ENCODE measurements at places on chromosomes 6 and 20.

GRCh38 chr6:24719125-24719971 is at the start of gene C6orf62:
Gene C6orf62, minus strand, starts transcription at chr6:24719154. Its CDS starts 486 bp downstream, at chr6:24718668.
- no peak for DNase-seq

GRCh38 chr6:73556836-73557235 is 36.0 kb upstream of the EEF1A1 start:
- DNase-seq, result no peak

GRCh38 chr20:37471741-37472235 is 49.3 kb upstream of the NNAT start:
- no peak for DNase-seq

GRCh38 chr6:119308991-119309657 is 40.4 kb downstream of the MAN1A1 start:
- no peak for DNase-seq

- no peak for DNase-seq
These were observed 740.7 kb downstream of the KIF16B start for GRCh38 chr20:15832512-15832911.

- no peak for DNase-seq
These were observed 17.8 kb downstream of the TOMM34 start for GRCh38 chr20:44942264-44942973.

GRCh38 chr20:4836935-4837334 is 115.2 kb downstream of the PRND start:
- DNase-seq, result no peak

- DNase-seq, result no peak
These were observed 11.4 kb upstream of the KCNQ2 start for GRCh38 chr20:63483834-63484233.

- no peak for DNase-seq
These were observed 686.1 kb downstream of the HACE1 start for GRCh38 chr6:104173668-104174067.

- no peak for DNase-seq
These were observed 35.0 kb downstream of the CDC5L start for GRCh38 chr6:44422531-44422930.

DNA sequence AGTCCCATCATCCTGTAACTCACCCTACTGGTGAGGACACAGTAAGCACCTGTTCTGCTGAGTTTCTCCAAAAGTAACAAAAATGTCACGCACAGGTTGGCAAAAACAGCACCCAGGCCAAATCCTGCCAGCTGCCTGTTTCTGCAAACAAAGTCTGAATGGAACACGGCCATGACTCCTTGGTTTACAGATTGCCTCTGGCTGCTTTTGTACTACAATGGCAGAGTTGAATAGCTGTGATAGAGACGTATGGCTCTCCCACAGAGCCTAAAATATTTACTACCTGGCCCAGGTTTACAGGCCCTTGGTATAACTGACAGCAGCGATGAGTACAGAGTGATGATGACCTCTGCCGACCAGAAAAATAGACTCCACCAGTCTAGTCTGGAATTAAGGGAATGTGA is 52.6 kb downstream of the CNKSR3 start:
- no peak for DNase-seq

DNA sequence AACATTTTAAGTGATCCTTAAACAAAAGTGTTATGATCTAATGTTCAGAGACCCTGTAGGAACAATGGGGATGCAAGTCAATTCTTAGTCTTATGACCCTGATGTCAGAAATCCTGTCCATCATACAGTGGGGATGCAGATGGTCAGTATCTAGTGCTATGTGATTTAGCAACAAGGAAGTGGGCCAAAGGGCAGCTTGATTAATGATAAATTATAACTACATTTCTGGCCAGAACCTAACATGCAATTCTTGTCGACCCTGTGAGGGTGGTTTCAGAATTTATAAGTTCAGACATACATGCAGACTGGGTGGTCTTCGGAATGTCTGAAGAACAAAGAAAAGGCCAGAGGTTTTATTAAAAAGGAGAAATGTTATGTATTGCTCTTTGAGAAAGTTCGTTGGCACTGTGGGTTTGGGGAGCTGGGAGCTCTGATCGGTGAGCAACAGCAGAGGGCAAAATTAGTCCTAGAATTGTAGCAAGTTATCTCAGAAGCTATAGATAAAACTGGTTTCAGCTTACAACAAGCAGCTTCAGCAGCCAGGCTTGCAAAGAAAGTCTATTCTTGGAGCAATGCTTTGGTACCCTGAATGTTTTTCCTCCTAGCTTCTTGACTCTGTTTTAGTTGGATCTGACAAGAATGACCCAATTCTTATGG is 50.8 kb downstream of the RPF2 start:
- no peak for DNase-seq

DNA sequence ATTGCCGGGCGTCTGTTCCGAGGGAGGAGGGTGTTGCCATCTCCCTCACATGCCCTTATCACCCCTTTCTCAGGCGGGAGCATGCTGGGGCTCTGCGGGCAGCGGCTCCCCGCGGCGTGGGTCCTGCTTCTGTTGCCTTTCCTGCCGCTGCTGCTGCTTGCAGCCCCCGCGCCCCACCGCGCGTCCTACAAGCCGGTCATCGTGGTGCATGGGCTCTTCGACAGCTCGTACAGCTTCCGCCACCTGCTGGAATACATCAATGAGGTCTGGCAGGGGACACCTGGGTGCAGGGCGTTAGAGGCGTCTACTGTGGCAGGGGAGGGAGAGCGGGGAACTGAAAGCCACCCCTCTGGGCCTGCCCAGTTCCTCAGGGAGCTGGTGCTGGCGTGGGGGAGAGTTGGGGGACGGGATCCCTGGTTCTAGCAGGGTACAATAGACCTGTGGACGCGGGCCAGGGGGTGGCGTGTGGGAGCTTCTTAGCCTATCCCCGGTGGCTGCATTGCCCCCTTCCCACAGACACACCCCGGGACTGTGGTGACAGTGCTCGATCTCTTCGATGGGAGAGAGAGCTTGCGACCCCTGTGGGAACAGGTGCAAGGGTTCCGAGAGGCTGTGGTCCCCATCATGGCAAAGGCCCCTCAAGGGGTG is 697 bp downstream of the PPT2 start:
- no peak for DNase-seq

DNA sequence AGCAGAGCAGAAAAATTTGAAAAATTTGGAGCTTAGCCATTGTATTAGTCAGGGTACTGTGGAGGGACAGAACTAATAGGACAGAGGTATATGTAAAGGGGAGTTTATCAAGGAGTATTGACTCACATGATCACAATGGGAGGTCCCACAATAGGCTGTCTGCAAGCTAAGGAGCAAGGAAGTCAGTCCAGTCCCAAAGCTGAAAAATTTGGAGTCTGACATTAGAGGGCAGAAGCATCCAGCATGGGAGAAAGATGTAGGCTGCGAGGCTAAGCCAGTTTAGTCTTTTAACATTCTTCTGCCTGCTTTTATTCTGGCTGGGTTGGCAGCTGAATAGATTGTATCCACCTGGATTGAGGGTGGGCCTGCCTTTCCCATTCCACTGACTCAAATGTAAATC is 82.0 kb downstream of the SMPDL3A start:
- no peak for DNase-seq

DNA sequence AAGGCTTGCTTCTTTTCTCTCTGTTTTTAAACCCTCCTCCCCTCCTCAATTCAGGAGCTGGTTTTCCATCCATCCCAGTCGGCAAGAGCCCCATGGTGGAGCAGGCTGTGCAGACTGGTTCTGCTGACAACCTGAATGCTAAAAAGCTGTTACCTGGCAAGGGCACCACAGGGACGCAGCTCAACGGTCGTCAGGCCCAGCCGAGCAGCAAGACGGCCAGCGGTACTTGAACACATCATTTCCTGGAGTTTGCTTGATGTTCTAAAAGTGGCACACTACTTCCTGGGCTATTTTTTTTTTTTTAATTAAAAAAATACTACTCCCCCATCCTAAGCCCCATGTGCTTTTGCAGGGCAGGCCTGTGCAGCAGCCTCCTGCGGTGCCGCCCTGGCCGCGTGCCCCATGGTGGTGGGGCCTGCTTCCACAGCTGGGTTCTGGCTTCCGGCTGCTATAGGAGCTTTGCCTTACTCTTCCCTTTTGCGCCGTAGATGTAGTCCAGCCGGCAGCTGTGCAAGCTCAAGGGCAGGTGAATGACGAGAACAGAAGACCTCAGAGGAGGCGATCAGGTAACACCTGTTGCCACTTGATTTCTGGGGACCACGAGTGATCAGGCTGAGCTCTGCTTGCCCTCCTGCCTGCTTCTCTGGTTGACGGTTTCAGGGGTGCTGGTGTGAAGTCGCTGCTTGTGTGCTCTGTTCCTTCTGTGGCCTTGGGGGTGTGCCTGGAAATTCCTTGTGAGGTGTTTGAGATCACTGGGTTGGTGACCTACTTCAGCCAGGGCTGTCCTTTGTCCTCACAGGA is 7.7 kb downstream of the LSM14B start:
- DNase-seq, result no peak

- DNase-seq, result no peak
These were observed 551 bp upstream of the ATP5F1E start for GRCh38 chr20:59032713-59033059.

DNA sequence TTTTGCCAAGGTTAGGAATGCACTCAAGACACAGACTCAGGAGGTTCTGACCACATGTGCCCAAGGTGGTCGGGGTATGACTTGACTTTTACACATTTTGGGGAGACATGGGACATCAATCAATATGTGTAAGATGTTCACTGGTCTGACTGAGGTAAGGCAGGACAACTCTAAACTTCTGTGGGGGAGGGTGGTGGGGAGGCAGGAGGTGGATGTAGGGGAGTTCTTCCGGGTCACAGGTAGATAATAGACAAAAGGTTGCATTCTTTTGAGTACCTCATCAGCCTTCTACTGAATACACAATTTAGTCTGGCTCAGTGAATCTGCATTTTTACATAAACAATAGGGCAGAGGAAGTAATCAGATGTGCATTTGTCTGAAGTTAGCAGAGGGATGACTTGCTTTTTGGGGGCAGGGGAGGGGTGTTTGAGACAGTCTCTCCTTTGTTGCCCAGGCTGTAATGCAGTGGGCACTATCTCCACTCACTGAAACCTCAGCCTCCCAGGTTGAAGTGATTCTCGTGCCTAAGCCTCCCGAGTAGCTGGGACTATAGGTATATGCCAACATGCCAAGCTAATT is 10.9 kb downstream of the ECHDC1 start:
- DNase-seq, result no peak

DNA sequence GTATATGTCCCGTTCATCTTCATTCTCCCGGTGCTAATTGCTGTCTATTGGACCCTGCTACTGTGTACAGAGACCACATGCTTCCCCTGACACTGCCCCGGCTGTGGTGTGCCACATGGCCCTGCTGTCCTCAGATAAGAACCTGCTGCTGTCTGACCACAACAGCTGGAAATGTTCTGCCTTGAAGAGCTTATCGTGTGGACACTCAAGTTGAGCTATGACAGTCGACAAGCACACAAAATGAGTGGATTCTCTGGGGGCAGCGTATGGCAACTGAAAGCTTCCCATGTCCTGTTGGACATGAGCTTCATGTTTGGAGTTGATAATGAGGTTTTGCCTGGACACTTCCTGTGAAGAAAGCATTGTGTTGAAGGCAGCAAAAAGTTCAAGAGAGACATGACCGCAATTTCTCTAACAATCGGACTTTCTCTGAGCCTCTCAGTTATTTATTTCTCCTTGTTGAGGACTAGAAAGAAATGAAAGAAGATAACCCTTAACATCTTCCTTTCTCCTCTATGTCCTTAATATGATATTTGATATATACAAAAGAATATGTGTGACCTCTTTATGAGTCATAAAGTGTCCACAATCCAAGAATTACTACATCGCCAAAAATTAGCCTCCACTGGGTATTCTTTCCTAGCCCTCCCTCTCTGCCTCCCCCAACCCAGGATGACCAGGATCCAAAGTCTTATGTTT is 187.1 kb upstream of the TCF21 start:
- no peak for DNase-seq

GRCh38 chr6:39428152-39428551 is 105.7 kb upstream of the KCNK16 start:
- no peak for DNase-seq

DNA sequence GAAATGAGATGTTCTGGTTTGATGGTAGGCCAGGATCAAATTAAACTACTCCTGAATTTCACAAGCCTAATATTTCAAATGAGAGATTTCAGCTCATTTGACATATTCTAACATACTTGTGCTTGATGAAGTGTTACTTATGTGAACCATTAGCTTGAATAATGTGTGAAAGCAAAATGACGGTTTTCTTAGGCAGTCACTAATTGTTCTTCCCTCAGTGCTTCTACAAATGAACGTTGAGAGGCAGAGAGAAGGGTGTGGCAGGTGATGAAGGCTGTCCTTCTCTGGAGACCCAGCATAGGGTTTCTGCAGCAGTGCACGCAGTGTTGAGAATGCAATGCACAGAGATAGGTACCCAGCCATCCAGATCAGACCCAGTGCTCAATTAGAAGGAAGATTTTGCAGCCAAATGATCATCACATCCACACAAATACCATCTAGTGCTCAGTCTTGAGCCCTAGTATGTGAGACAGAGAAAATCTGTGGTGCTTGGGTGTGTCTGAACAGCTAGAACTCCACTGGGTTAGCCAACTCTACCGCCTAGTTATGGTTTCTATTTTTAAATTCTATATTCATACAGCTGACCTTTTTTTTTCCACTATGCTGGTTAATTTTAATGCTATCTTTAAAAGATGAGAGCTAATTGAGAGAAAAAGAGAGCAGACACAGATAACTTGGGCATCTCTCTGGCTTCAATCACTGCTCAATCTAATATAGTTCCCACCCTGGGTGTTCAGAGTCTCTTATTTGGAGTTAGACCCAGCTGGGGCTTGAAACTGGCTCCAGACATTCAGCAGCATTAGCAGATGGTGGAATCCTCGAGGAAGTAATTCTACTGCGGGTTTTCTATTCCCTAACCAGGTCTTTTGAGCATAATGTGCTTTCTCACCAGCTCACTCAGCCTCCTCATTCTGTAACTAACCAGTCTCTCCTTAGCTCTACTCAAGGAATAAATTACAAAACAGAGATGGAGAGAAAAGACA is 4.4 kb upstream of the MYLIP start:
- no peak for DNase-seq

GRCh38 chr20:57940868-57941522 is 231.2 kb upstream of the PMEPA1 start:
- no peak for DNase-seq

GRCh38 chr6:97289332-97289731 is 6.3 kb upstream of the MMS22L start:
- DNase-seq, result no peak

DNA sequence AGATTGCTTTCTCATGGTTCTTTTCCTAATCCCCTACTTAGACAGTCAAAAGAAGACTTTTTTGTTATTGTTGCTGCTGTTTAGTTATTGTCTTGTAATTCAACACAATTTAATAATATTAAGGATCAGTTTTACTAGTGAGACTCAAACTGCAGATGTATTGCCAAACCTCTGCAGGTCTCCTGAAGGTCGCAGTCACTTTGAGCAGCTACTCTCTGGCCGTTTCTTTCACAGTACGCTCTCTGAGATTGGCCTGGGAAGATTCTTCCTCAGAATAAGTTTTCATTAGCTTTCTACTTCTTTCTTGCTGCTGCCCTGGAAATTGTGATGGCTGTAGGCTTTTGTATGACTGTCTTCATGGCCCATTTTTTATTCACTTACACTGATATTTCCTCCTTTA is 930.8 kb downstream of the QKI start:
- no peak for DNase-seq
